ENCODE measurements at places on chromosomes 2 and 18.

GRCh38 chr2:155944218-155944617 lies 388.3 kb downstream of the NR4A2 start:
- no peak for DNase-seq

- DNase-seq = no peak
Observed at GRCh38 chr2:236576087-236576486, 6.5 kb downstream of the ACKR3 start.

GRCh38 chr2:25286025-25286400 lies 55.7 kb downstream of the DNMT3A start:
- no peak for DNase-seq

- DNase-seq = no peak
Observed at GRCh38 chr2:205156457-205156856, 525.8 kb upstream of the NRP2 start.

DNA sequence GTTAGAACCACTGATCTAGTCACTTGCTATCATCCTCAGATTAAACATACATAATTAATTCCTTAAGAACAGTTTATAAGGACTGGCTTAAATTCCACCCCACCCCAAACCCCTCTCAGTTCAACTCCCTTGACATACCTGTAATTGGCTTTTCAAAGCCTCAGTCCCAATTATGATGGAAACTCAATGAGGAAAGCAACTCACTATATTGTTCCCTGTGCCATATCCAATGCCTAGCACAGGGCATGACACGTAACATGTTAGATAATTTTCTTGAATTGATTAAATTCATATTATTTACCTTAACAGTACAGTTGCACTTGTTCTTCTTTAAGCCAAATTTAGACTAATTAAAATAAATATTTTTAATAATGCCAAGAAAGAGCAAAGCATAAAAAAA lies 465.1 kb upstream of the CHAC2 start:
- no peak for DNase-seq

DNA sequence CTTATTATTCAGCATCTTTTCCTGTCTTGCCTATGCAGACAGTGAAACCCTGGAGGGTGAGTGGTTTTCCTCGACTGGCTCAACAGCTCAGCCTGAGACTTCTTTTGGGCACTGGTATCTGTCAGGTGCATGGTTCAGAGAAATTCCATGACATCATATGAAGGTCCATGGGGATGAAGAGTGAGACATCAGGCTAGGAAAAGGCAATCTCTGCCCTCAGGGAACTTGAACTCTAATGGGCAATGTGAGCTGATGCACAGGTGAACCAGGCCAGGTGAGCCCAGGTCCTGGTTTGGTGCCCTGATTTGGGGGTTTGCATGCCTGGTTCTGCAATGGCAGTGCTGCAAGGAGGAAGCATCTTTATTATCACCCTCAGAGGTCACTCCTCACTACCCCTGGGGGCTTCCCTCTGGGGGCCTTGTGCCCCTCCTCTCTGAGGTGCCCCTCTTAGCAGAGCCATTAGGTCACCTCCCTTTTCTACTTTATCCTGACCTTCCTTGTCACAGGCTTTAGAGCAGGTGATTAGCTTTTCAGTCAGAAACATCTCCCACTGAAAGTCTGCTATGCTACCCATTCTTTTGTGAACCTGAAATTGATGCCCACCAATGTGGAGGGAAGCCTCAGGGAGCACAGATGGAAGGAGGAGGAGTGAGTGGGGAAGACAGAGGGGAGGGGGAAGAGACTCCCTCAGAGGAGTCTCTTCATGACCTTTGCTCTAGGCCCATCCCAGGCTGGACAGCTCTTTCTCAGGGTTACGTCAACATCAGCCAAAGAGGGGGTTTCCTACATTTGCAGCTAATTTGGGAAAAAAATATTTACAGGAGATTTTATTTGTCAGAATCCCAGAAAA lies 47.3 kb downstream of the MERTK start:
- no peak for DNase-seq

DNA sequence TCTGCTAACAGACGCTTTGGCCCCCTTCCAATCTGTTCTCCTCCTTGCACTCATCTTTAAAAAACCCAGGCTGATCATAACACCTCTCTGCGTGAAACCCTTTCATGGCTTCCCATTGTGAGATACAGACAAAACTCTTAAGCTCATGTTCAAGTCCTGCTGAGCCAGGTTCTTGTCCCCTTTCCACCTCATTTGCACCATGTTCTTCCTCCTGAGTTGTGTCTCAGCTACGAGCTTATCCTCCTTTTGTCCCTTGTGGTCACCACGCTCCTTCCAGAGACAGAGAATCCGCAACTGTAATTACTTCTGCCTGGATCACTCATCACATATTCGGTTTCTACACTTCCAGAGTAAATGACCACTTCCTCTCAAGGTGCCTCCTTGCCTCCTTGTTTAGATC lies 238.8 kb downstream of the ACTR3 start:
- no peak for DNase-seq

DNA sequence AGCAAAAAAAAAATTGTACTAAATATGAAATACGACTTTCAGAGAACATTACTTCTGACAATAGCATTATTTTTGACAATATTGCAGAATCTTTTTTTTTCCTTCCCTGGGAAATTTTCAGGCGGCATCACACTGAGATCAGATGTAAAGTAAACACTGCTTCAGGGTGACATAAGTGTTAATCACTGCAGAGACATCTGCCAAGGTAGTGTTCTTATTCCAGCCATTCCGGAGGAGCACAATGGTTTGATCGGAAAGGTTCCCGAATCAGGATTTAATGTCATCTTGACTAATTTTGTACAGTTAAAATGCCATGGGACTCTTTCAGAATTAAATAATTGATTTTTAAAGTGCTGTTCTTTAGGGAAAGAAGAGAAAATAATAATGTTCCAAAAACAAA lies 56.7 kb upstream of the ZNF236 start:
- no peak for DNase-seq

- DNase-seq = no peak
Observed at GRCh38 chr2:9146646-9147045, 60.0 kb upstream of the ASAP2 start.

- DNase-seq = no peak
Observed at GRCh38 chr2:54574107-54574859, 118.2 kb downstream of the SPTBN1 start.

DNA sequence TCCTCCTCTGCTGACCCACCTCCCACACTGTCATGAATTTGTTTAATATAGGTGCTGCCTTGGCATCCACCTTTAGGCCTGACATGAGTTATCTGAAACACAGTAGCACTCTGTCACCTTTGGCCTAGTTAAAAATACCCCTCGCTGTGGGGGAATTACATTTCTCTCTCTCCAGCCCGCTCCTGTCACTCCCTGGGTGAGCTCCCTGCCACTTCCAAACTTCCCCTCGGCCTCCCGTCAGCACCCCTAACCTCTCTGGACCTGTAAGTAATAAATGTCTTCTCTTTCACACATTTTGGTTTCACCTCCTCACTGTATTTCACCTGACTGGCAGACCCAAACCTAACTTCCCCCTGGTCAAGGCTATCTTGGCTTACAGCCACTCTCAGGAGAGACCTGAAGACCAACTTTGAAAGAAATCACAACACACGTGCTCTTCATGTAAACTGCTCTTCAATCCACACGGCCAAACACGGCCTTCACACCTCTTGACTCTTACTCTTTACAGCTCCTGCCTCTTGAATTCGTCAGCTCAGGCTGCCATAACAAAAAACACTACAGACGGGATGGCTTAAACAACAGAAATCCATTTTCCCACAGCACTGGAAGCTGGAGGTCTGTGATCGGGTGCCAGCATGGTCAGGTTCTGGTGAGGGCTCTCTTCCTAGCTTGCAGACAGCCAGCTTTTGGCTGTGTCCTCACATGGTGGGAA lies 28.3 kb downstream of the REEP1 start:
- no peak for DNase-seq

DNA sequence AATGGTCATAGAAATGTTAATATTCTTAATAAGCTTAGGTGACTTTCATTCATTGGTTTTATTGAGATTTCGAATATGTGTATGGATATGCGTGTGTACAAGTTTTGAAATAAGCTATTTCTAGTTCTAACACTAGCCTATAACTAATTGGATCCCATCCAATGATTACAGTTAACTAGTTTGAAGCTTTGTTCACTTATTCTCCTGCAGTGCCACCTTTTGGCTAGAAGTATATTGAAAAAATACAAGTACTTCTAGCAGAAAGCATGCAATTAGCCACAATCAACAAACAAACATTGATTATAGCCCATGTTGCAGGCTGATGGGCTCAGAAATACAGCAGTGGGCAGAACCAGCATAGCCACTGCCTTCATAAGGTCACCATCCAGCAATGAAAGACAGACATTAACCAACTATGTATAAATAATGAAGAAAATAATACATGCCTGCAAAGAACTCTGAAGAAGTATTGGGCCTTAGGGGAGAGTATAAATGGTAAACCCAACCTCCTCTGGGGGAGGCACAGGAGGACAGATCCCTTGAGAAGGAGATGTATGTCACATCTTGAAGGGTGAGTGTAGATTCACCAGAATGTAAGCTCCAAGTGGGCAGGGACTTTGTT lies 5.1 kb upstream of the PIEZO2 start:
- DNase-seq = peak; percentile 63

GRCh38 chr18:75824661-75825060 lies 397.2 kb upstream of the SMIM21 start:
- no peak for DNase-seq

DNA sequence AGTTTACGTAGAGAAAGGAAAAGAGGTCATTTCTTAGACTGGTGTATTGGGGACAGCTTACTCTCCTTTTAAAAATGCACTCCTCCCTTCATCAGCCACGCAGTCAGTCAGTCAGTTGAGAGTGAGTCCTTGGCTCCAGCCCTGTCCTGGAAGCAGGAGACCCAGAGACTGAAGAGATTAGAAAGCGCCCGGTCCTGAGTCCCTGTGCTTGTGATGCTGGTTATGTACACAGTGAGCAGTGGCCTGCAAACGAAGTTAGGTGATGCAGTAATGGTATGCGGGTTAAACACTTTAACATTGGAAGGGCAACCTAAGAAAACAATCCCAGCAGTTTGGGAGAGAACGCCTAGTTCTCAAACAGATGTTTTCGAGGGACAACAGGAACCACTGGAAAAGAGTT lies 6.3 kb upstream of the ASB1 start:
- DNase-seq = no peak

- DNase-seq = no peak
Observed at GRCh38 chr18:59143441-59143840, 3.8 kb downstream of the SEC11C start.

DNA sequence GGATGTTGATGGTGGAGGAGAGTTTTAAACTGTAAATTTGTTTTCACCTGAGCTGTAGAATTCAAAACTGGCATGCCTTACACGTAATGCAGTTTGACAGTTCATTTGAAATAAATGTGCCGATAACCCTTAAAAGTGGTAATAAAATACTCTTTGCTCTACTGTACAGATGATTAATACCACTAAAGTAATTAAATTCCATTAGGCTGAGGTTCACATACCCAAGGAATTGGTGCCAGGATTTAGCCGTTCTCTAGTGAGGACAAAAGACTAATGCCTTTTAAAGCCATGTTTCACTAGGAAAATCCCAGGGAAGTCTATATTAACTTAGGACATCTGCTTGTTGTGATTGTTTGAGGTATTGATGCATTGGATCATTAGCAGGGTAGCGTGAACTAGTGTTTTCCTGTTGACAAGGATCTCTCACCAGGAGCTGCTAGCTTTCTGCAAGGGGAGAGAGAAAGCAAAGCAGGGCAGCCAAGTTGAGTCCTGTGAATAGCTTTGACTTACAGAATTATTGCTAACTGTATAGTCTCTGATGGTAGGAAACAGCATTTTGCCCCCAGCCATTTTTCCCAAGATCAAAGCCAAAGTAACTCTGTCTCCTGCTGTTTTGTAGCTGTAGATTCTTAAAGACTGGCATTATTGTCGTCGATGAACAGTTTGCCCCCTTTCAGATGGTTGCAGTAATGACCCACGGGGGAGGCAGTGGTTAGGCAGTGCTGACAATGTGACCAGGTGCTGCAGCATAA lies 280.9 kb upstream of the FANCL start:
- no peak for DNase-seq

DNA sequence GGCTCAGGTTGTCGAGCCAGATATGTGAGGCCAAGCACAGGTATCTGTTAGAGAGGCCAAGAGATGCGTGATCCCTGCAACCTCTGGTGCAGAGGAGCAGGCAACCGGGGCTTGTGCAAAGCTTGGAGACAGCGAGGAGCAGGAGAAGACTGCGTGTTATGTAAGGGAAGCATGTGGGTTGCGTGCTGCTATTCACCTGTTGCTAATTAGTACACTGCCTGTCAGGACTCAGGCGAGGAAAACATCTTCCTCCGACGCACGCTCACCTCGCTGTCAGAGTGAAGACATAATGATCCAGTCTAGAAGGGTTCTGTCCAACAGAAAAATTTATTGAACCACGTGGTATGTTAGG lies 102.5 kb downstream of the HNRNPLL start:
- no peak for DNase-seq

GRCh38 chr18:2968606-2969005 lies 44.3 kb downstream of the LPIN2 start:
- no peak for DNase-seq

- DNase-seq = no peak
Observed at GRCh38 chr2:74373985-74374384, 6.1 kb downstream of the DCTN1 start.

DNA sequence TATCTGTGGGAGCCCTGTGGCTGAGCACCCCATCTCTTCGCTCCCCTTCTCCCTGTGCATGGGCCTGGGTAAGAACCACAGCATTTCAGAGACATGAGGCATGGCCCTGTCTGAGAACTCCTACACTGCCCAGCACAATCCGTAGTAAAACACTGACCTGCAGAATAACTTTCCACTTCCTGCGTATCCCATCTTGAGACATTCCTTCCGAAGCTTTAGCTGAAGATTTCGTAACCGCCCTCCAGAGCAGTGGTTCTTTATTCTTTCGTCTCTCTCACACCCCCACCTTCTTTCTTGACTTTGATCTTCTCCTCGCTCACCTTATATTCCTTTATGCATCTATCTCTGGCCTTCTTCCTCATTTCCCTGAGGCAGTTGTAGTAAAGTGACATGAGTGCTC lies 381.1 kb downstream of the HRH4 start:
- DNase-seq = no peak

GRCh38 chr2:234686088-234686890 lies 189.4 kb upstream of the ARL4C start:
- no peak for DNase-seq

GRCh38 chr2:12620759-12621158 lies 96.0 kb upstream of the TRIB2 start:
- no peak for DNase-seq

- no peak for DNase-seq
Observed at GRCh38 chr2:69566669-69567068, 76.9 kb downstream of the AAK1 start.

All from midbrain (tissue), 1 donor.